Caki2 (cell line): ENCODE measurements at places on chromosomes 2 and 18.

DNA sequence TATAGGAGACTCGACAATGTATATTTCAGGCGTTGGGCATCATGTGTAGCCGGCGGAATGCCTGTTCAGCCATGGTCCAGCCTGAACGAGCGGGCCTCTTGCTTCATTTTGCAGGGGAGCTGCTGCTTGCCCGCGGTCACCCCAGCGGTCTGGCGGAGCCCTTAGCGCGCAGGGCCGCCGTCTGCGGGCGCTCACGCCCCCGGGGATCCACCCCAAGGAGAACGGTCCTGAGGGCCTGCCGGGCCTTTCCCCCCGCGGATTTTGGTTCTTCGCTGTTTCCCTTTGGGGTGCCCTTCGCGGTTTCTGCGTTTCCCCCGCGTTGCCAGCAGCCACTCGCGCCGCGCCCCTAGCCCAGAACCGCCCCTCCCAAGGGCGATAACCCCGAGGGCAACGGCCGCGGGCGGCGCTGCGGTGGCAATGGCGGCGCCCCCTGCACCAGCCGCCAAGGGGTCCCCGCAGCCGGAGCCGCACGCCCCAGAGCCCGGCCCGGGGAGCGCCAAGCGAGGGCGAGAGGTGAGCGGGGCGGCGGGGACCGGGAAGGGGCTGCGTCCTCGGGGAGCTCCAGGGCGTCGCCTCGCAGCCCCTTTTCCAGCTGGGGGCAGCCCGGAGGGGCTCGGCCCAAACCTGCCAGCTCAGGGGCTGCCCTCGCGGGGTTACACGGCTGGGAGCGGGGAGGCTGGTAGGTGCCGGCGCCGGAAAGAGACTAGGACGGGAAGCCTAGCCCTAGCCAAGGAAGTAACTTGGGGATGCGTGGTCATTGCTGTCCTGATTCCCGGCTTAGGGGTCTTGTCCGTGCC lies at the start of gene MFSD2B:
Gene MFSD2B, plus strand, starts transcription at position 406 of the 797 bp plus-strand sequence. Its CDS starts 12 bp downstream, at position 418.
- no peak for DNase-seq

DNA sequence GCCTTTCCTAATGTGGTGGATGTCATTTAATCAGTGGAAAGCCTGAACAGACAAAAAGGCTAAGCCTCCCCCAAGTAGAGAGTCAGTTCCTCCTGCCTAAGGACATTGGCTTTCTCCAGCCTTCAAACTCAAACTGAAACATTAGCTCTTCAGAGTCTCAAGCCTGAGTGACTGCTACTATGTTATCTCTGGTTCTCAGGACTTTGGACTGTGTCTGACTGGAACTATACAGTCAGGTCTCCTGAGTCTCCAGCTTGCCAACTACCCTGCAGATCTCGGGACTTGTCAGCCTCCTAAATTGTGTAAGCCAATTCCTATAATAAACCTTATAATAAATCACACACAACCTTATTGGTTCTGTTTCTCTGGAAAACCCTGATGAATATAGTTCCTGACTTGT lies 12.6 kb downstream of the HYCC2 start:
- DNase-seq = no peak

DNA sequence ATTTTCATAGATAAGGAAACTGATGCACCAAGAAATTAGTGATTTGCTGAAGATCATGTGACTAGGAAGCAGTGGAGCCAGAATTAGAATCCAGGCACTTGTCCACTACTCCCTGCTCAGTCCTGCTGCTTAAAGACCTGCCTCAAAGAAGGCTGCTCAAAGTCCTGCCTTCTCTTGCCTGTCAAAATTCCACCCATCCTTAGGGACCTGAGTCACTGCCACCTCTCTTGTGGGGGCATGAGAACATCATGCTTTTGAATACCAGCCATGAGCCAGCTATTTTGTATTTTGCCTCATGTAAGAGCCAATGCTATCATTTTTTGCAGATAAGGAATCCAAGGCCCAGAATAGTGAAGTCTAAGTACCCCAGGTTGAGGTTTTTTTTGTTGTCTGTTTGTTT lies 47.1 kb downstream of the DDX1 start:
- no peak for DNase-seq

GRCh38 chr2:9497017-9497416 lies 22.7 kb downstream of the IAH1 start:
- DNase-seq = no peak

- DNase-seq = no peak
Observed at GRCh38 chr2:241063587-241063986, 38.5 kb downstream of the MTERF4 start.

DNA sequence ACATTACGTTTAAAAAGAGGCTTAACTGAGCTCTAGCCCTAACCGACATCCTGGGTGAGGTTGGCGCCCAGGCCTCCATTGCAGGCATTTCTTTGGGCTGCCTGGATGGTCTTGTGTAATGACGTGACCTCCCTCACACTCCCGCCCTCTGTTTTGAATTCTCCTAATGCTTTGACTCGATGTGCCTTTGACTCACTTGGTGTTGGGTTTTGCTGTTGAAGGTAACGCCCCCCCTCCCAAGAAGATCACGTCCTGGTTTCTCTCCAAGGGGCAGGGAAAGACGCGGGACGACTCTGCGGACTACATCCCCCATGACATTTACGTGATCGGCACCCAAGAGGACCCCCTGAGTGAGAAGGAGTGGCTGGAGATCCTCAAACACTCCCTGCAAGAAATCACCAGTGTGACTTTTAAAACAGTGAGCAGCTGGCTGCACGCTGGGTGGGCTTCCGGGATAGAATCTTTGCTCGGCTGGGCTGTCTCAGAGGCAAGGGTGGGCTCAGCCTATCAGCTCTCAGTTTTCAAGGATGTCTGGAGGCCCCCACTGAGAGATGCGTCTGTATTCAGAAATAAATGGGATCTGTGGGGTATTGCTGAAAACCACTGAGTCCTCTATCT lies 87.9 kb upstream of the ATG16L1 start:
- DNase-seq = no peak

- no peak for DNase-seq
Observed at GRCh38 chr2:63425606-63426005, 162.7 kb downstream of the WDPCP start.

- no peak for DNase-seq
Observed at GRCh38 chr2:138853296-138853695, 73.1 kb upstream of the NXPH2 start.

DNA sequence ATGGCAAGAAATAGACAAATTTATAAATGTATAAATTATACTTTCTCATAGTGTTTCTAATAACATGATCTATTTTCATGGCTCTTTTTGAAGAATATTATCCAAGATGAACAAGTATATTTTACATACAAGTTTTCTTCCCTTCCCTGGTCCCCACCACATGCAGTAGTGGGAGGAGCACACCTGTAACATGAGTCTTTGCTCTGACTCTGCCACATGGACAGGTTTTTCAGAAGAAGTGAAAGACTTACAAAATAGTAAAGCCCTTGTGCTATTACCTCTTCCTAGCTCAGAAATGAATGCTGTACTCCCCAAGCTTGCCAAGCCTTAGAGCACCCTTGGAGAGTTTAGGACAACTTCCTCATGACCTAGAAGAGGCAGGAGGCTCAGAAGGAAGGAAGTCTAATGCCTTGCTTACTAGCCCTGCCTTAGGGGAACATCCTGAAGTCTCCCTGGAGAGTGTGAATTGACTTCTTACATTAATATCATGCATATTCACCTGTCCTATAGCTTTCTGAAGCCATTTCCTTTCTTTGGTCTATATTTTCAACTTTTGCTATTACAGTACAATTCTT lies 18.4 kb downstream of the MXD1 start:
- DNase-seq = no peak

DNA sequence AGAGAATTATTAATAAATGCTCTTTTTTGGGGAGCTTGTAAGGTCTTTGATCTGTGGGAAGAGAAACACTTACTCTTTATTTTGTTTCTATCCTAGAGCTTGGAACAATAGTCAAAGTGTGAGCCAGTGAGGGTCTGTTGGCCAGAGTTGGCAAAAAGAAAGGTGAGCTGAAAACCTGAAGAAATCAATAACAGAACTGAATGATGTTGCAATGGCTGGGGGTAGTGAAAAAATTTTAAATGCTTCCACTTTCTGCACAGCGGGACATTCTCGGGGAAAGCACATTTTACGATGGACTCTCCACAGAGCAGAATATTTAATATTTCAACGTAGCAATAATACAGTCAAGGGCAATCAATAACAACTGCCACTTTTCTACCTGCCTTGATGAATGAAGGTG lies 78.9 kb downstream of the SKA1 start:
- no peak for DNase-seq

DNA sequence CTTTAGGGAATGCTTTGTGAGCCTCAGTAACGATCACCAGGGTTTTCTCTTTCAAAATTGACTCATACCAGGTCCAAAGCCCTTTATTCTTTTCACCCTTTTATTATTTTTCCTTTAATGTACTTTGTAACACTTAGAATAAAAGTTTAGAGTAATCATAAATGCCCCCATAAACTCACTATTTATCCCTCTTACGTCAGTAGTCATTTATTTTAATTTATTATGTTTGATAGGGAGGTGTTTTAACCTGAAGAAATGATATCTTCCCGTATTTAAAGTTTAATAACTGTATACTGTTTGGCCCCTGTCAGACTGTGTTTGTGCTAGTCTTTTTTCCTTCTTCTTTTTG lies 1.1 kb downstream of the TWSG1 start:
- DNase-seq = no peak

- DNase-seq = no peak
Observed at GRCh38 chr2:117341690-117342089, 472.8 kb upstream of the DDX18 start.

- no peak for DNase-seq
Observed at GRCh38 chr2:175457895-175458448, 276.5 kb upstream of the ATP5MC3 start.

DNA sequence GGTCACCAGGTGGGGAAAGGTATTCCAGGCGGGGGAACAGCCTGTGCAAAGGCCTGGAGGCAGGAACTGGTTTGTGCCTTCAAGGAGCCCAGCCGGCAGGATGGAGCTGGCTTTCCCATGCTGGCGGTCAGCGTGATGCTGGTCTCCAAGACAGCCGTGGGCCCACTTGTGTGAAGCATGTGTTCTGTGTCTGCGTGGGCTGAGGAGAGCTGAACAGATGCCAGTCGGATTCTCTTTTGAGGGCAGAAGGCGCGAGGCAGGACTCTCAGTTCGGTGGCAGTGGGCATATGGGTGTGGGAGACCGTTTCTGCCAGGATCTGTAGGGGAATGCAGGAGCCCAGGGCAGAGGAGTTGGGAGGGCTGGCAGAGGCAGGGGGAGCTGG lies 191.6 kb downstream of the TWIST2 start:
- DNase-seq = no peak

DNA sequence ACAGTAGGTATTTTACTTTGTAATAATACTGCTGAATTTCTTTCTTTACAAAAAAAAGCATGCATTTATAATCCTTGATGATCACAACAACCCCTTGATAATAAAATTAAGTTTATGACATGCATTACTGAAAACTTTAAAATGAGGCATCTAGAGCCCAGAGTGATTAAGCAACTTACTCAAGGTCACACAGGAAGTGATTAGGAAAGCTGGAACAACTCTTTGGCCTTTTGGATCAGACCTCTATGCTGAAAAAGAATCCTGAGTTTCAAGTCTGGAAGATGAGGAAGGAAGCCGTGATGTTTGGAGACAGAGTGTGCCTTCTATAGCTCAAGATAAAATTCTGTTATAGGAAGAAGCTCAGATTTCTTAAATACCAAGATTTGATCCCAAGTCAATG lies 105.0 kb upstream of the ATP8B1 start:
- DNase-seq = no peak

- no peak for DNase-seq
Observed at GRCh38 chr2:23132000-23132399, 253.0 kb upstream of the KLHL29 start.
